OCI-LY7 (cell line): ENCODE measurements at places on chromosomes 4 and X.

- peak; percentile 52 for DNase-seq
Measured at GRCh38 chrX:154490021-154490413, 412 bp downstream of the SLC10A3 start.

GRCh38 chr4:78638337-78639172 lies 87.0 kb downstream of the ANXA3 start:
- DNase-seq, result peak; percentile 51

DNA sequence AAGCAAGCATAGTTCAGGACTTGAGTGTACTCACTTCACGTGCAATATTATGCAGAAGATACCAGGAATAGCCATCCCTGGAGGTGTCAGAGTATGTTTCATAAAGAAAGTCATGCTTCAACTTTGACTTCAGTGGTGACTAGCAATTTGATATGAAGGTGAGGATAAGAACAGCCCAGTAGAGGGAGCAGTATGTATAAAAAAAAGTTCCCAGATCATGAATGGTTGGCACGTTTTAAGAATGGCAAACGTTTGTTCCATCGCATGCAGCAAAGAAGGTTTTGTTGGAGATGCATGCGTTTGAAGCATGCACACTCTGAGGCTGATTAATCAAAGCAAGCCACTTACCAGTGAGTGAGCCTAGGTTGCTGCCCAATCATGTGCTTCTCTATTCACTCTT lies 33.5 kb upstream of the SLITRK4 start:
- DNase-seq, result no peak

- DNase-seq, result no peak
Measured at GRCh38 chr4:183905593-183906488, 734 bp downstream of the STOX2 start.

- no peak for DNase-seq
Measured at GRCh38 chr4:52877694-52878093, 15.6 kb downstream of the RASL11B start.

- no peak for DNase-seq
Measured at GRCh38 chr4:88879991-88880390, 177.0 kb downstream of the FAM13A start.

DNA sequence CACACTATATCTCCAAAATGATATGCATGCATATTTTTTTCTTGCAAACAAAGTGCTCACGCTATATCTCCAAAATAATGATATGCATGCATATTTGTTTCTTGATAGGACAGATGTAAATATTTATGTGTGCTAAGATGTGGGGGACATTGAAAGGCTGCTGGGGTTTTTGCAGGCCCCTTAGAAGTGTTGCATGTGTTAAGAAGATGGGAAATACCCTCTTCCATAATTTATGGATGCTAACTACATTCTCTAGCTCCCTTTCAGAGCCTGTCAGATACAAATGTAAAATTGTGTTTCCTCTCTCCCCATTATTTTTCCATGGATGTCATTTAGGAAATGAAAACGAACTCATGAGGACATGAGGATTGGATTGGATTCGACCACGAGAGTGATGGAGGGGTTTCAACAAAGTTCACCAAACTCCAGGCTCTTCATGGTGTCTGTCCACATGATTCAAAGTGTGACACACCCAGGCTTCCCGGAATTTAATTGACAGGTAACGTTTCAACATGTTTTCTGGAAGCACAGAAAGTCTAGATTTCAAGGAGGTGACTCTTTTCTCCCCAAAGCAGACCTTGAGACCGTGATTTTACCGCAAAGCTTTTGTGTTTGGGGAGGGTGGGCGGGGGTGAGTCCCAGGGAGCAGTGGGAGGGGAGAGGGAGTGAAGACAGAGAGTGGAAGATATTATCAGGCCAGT lies 94.4 kb upstream of the CD99 start:
- DNase-seq, result no peak
